ENCODE measurements at places on chromosomes 6 and 20.

GRCh38 chr6:20366082-20366830 is 35.4 kb upstream of the E2F3 start:
- DNase-seq = peak; percentile 3

- DNase-seq = no peak
These were observed 434.5 kb upstream of the JAG1 start for GRCh38 chr20:11108102-11108810.

DNA sequence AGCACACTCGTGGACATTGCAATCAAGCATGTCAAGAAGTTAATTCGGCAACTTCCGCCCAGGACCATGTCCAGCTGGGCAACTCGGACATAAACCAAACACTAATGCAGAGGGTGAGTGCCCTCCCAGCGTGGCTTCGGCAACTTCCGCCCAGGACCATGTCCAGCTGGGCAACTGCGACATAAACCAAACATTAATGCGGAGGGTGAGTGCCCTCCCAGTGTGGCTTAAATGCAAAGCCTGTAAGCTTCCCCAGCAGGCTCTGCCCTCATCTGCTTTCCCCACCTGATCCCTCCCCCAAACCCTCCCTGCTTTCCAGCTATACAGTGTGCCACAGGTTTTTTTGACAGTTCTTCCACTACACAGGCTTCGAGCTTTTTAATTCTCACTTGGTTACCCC is 143.4 kb downstream of the PXDC1 start:
- DNase-seq = no peak

DNA sequence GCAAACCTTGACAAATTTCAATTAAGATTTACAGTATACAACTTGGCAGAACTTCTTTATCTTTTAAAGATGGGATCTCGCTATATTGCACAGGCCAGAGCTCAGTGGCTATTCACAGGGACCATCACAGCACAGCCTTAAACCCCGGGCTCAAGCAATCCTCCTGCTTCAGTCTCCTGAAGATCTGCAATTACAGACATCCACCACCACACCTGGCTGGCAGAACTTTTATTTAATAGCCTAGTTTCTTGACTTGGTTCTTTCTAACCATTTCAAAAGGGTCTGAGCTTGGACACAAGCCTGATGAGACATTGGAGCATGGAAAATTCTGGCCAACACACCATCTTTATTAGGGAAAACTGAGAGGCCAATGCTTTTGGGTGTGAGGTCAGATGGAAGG is 151.6 kb upstream of the KCNG1 start:
- no peak for DNase-seq

DNA sequence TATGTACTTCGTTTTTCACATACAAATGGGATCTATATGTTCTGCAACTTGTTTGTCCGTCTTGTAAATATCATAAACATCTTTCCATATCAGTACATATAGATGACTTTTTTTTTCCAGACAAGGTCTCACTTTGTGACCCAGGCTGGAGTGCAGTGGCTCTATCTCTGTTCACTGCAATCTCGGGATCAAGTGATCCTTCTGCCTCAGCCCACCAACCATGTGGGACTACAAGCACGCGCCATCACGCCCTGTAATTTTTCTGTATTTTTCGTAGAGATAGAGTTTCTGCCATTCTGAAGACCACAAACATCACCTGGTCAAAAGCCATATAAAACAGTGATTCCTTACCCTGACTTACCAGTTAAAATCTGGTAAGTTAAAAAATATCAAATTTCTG is 37.7 kb upstream of the SYNCRIP start:
- DNase-seq = no peak

GRCh38 chr6:5679270-5679669 is 327.5 kb downstream of the NRN1 start:
- DNase-seq = no peak

- peak; percentile 34 for DNase-seq
These were observed 14.3 kb upstream of the PIM1 start for GRCh38 chr6:37155394-37156312.

GRCh38 chr6:162109480-162110050 is 618.0 kb downstream of the PRKN start:
- no peak for DNase-seq

- no peak for DNase-seq
These were observed 20.8 kb upstream of the KIF25 start for GRCh38 chr6:167976708-167977107.

- DNase-seq = no peak
These were observed 100.6 kb downstream of the HIVEP1 start for GRCh38 chr6:12112540-12113189.

GRCh38 chr6:16060039-16060438 is 68.8 kb upstream of the MYLIP start:
- DNase-seq = no peak

GRCh38 chr6:47934023-47934422 is 152.2 kb downstream of the OPN5 start:
- DNase-seq = no peak

DNA sequence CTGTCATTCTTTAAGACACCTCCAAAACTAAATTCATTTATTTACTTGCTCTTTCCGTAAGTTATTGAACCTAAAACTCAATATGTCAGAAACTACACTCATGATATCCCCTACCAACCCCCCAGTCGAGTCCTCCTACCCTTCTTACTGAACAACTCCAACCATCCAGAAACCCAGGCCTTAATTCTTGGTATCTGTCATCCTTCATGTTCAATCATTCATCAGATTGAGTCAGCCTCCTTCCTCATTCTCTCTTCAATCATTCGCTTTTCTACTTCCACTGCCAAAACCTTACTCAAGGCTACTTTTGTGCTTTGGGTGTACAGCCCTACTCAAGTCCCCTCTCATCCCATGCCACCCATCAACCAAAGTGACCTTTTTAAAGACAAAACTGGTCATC is 95.7 kb downstream of the SMLR1 start:
- DNase-seq = no peak

GRCh38 chr6:111725446-111726112 is 119.9 kb upstream of the TRAF3IP2 start:
- DNase-seq = no peak

DNA sequence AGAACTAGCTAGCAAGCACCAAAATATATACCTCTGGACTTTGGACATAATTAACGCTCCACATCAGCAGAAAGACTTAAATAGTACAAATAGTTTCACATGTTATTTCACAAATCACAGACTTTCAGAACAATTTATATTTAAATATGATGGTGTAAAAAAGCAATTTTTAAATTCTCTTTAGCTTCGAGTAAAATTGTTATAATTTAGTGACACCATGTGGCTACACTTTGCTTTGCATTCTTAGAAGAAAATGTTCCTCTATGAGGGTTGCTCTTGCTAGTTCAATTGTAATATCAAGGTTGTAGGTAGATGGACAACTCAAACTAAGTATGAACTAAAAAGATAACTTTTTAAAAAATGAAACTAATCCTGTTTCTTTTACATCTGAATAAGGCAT is 69.0 kb downstream of the BTBD9 start:
- DNase-seq = no peak

GRCh38 chr6:149628875-149629510 is 19.5 kb downstream of the KATNA1 start:
- no peak for DNase-seq

DNA sequence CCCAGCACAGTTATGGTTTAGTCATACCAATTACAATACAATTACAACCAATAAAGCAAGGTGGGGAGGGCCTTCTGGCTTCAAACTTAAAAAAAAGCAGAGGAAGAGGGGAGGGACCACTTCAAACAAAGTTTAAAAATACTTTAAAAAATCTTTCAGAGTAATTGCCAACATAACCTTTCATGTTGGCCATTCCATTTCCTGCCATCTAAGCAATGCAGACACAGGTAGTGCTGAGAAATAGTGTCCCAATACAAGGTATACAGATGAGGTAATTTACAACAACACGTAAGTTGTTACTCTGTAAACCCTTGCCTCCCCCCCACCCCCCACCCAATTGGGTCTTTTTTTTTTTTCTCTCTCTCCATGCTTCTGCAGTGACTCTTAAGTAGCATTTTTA is 18.8 kb upstream of the TBC1D20 start:
- no peak for DNase-seq

DNA sequence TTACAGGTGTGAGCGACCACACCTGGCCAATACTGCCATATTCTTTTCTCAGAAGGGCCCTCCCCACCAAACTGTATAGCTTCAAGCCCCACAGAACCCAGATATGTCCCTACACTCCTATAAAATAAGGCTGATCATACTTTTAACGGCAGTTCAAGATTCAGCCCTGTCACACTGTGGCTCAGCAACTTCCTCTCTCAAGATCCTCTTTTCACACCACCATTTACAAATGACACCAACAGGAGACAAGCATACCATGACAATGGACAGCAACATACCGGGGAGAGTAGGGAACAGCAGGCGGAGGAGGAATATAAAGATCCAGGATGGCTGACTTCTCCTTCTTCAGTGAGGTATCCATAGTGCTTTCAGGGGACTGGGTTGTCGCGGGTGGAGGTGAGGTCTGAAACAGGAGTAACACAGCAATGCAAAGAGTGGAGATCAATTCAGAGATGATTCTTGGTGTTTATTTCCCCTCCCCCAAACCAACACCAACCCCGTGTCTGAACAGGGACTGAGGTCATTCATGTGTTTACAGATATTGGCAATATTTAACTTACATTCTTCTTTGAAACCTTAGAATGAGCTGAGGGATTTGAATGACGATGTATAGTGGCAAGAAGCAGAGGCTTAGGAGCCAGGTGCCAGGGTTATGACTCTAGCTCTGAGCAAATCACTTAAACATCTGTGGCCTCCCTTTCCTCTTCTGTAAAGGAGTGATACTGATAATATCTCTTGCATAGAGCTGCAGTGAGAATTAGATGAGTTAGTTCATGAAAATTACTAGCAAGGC is 57.6 kb upstream of the IPCEF1 start:
- DNase-seq = no peak

DNA sequence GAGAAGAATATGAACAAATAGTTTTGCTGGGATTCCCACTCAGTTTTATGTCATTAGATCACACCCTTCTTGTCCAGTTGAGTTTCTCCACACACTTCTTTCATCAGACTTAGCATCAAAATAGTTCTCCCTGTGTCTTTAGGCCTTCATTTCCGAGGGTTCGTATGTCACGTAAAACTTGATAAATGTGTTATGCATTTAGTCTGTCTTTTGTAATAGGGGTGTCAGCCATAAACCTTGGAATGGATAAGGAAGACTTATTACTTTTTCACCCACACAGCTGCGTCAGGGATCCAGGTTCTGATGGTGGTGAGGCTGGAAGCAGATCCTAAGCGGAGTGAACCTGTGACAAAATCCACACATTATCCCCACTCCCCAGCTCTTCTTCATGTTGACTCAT is 246.8 kb downstream of the CD83 start:
- no peak for DNase-seq

DNA sequence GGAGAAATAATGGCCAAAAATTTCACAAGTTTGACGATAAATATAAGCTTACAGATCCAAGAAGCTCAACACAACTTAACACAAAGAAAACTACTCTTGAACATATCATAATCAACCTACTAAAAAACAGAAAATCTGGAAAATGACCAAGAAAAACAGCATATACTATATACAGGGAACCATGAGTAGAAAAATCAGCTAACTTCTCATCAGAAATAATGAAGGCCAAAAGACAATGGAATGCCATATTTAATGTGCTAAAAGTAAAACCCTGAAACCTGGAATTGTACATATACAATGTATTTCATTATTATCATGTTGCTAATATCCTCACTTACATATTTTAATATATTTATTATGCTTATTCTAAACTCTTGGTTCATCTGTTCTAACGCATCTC is 25.3 kb downstream of the MAPK13 start:
- DNase-seq = no peak
